ENCODE measurements at places on chromosomes 2 and 18.

GRCh38 chr2:146481629-146482028 lies 1363.2 kb upstream of the ACVR2A start:
- no peak for DNase-seq

- DNase-seq, result no peak
Measured at GRCh38 chr2:203909974-203910373, 26.6 kb upstream of the ICOS start.

- DNase-seq, result no peak
Measured at GRCh38 chr2:31217465-31218200, at the start of gene CAPN14. CAPN14 (minus strand) TSS chr2:31217515; CDS start chr2:31205447, 12,068 bp downstream.

- no peak for DNase-seq
Measured at GRCh38 chr2:231197706-231198290, 633 bp upstream of the ARMC9 start.

GRCh38 chr18:74539289-74539688 lies 5.0 kb downstream of the CNDP1 start:
- no peak for DNase-seq

DNA sequence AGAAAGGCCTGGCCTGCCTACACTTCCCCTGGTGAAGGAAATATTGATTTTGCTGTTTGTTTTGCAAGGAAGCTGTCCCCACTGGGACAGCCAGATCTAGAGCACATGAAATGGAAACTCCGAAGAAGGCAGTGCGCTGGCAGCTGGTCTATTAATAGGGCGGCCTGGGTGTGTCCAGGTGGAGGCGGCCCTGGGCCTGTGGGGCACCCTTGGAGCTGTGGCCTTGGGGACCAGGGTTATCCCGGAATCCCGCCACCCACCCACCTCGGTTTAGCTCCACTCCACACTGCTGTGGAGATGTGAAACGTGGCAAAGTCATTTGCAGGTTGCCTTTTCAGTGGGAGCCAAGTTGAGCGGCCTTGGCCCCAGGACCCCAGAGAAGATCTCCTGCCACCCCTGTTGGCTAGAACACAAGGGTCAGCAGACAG lies 204.3 kb downstream of the KLHL29 start:
- DNase-seq, result no peak

DNA sequence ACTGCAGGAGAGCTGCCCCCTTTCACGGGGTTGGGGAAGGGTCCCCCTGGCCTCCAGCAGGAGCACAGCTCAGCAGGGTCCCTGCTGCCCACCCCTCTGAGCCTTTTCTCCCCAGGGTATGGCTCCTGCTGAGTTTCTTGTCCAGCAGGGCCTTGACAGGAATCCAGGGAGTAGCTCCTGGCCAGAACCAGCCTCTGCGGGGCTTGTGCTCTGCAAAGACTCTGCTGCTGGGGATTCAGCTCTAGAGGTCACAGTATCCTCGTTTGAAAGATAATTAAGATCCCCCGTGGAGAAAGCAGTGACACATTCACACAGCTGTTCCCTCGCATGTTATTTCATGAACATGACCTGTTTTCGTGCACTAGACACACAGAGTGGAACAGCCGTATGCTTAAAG lies 21.2 kb downstream of the FOSL2 start:
- no peak for DNase-seq

DNA sequence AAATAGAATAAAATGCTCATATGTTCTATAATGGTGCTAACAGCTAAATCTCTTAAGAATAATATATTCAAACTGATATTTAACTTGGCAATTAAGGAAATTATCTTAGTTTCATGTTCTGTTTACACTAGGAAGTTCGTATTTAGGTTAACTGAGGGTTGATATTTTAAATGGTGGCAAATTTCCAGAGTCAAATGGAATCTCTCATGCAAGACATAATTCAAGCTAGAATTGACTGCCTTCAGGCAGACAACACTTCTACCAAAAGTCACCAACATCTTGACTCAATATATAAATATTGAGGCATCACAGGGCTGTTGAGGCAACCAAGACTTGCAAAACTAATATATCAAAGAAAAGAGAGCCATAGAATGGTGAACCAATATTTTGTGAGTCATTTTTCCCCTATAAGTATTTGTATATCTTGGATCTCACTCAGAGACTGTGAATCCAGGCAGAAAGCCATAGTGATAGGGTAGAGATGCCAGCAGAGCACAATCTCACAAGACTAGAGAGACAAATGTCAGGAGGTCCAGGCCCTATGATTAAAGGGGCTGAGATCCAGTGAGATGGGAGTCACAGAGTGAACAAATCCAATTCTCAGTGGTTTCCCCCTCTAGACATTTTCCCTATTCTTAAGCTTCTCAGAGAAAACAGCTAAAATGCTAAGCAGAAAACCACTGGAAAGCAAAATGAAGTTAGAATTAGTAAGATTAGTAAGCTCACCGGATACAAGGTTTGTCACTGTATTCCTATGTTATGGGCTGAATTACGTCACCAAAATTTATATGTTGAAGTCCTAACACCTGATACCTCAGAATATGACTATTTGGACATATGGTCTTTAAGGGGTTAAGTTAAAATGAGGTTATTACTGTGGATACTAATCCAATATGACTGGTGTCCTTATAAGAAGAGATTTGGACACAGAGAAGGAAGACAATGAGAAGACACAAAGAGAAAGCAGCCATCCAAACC lies 358.2 kb upstream of the UBE2E3 start:
- DNase-seq, result no peak

- peak; percentile 10 for DNase-seq
Measured at GRCh38 chr2:144414324-144414845, 105.5 kb downstream of the ZEB2 start.

DNA sequence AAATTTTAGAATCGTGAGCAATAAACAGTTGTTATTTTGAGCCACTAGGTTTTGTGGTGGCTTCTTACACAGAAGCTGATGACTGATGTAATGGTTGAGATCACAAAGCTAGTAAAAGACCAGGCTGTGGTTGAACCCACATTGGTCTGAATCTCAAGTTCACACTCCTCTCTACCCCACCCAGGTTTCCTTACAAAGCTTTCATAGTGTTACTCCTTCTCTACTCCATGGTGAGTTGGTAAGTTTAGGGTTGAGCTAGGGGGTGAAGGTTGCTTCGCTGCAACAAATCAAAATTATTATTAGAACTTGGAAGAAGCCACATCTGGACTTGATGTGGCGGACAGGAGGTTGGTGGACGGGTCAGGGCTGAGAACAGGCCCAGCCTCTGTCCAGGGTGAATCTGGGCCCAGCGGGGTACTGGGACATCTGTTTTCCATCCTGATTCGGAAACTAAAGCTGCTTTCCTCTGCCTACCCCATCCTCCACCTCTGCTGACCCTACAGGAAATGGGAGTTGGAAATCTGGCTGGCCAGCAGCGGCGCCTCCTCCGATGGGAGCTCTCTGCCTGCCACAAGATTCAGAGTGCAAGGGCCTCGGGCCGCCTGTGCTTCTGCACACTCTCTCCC lies 86.3 kb downstream of the ZFP36L2 start:
- DNase-seq, result no peak

DNA sequence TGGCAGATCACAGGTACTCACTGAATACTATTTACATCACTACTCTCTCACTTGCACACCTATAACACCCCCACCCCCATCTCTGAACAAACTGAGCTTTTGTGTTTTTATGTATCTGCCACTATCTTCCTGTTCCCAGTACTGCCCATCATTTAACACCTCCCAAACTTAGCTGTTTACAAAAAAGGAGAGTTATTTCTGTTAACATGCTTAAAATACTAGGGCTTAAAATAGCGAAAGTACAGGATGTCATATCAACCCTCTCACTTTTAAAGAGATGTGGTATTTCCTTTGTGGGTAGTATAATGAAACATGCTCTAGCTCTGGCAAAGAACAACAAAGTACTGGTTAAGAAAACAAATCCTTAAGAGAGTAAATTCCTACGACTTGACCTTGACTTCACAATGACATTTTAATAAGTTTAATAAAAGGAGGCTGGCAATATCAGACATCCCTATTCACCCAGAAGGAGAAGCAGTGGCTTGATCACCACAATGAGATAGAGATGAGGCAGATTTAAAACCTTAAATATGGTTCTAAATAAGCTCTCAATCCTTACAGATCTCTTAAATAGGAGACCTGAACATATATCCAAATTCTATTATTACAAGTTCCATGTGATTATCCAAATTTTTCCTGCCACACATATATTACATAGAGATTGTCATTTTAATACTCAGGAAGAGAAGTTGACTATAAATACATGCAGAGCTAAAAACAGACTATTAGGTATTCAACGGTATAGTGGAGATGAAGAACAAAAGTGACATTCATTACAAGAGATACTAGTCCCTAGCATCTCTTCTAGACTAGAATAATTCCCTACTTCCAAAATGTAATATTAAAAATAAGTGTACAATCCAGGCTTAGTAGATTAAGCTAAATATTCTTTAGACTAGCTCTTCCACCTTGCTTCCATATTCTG lies 36.9 kb downstream of the TRAK2 start:
- DNase-seq, result no peak

GRCh38 chr2:146246002-146246735 lies 1598.7 kb upstream of the ACVR2A start:
- no peak for DNase-seq

DNA sequence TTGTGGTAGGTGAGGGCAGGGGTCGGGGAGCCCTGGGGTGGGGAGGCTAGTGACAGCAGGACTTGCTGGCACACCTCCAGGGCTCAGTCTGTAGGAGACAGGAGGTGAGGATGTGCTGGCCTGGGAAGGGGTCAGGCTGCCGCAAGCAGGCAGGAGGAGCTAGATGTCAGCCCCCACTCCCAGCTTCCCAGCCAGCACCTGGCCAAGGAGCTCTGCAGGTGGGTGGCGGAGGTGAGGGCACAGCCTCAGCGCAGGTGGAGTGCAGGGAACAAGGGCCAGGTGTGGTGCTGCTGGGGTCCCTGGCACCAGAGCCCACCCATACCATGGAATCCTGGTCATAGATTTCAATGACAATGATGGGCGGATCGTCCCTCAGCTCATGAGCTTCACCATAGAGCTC lies 2.9 kb downstream of the OTOF start:
- no peak for DNase-seq

DNA sequence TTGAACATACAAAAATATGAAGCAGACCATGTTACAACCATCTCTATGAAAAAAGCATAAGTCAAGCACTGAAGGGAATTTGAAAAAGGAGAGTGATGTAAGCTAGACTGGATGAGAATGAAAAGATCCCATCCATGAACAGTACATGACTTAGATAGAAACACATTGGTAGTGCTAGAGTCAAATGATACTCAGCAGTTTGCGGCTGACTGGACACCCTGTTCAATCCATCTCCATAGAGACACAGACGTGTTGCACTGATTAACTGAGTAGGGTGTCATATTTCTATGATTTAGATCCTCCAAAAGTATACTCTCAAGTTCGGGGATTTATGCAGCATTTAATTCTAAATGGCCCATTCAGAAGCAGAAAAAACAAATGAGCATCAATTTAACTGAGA lies 674.3 kb upstream of the NRXN1 start:
- no peak for DNase-seq

GRCh38 chr18:61882296-61883004 lies 10.4 kb downstream of the RNF152 start:
- no peak for DNase-seq

DNA sequence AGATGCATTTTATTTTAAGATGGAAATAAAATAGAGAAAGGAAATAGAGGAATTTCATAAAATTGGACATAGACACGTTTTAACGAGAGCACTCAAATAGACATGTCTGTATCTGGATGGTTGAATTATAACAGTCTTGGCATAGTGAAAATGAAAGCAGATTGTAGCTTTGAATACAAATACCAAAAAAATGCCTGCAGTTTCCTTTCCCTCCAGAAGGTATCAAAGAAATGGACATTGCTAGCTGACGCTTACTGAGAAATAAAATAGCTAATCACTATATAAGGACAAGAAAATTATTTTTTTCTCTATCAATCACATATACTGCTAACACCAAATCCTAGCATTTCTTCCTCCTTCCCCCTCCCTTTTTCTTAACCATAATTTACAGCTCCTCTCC lies 11.4 kb upstream of the MAPRE2 start:
- DNase-seq, result no peak

DNA sequence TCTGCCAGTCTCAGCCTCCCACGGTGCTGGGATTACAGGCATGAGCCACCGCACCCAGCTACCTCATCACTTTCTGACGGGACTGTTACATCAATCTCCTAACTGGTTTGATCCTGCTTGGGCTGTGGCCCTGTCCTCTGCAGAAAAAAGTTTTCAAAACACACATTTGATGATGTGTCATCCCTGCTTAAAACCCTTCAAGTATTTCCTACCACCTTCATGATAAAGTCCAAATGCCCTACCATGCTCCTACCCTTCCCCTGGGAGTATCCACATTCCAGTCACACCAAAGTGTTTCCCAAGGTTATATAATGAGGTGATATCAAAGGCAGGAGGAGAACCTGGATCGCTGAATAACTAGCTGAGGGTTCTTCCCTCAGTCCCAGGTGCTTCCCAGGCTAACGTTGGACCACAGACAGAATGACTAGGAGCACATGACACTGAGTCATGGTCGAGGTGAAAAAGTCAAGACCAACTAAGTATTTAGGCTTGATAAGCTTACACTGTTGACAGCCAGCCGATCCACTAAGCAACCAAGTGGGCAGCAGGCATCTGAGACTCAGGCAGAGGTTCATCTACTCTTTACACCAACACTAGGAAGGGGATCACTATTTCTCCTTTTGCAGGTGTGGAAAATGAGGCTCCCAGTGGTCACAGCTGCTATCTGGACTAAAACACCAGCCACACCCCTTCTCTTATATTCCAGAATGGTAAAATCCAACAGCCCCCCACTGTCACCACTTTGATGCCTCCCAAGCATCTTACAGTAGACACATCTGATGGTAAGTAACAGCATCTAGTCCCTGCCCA lies 31.8 kb downstream of the CYRIA start:
- no peak for DNase-seq

DNA sequence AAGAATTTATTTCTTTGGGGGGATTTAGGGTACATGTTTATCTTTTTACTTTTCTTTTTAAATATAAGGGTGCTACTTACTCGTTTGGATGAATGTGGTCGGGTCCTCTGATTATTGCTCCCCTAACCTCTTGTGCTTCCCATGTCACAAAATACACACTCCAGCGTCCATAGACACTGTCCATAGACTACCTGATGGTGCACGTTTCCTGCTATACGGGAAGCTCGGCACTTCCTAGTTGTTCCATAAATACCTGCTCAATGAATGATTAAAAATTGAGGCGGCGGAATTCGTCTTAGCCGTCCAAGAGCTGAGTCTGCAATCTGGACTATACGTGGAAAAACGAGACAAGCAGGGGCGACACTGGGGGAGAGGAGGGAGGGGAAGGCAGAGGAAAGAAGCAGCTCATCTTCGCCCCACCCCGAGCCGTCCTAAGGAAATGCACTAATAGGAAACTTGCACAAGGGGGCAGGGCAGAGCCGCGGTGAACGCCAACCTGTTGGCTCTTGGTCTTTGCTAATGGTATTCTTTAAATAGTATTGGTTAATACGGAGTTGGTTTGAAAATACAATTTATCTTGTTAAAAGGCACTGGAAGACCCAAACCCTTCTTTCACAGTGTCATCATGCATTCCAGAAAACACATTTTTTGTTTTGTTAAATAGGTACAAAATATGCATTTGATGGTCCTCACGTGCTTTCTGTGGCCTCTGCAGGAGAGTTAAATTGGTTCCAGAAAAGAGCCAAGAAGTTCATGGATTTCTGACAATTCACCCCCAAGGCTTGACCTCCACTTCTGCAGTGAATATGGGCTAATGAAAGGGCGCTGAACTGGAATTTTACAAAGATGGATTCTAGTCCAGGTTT lies 73.0 kb upstream of the KCTD1 start:
- no peak for DNase-seq

GRCh38 chr2:110741491-110741980 lies 9.2 kb downstream of the ACOXL start:
- no peak for DNase-seq

GRCh38 chr2:37638973-37639372 lies 32.5 kb downstream of the CDC42EP3 start:
- no peak for DNase-seq

GRCh38 chr18:35408843-35409261 lies 31.7 kb upstream of the ZNF396 start:
- DNase-seq, result no peak

All from stimulated activated CD4-positive, alpha-beta T cell treated with anti-CD3 and anti-CD28 coated beads, Interleukin-4, amount 100 ng/mL, for 24 hours (primary cell).